ENCODE measurements at places on chromosomes 5 and 9. TPM values are rescaled to one million over a fixed set of nuclear protein-coding genes. Genes with fewer than 3 reads are reported as not detected.

Gene MZB1
- not detected for polyA plus RNA-seq

Gene FAM120AOS
- polyA plus RNA-seq: 17.2 TPM

Gene CCDC69
- 4.2 TPM for polyA plus RNA-seq

Gene ZFP37
- polyA plus RNA-seq: 0.27 TPM

Gene PRRX2
- 0.09 TPM for polyA plus RNA-seq

Gene MYMK
- polyA plus RNA-seq: not detected

Gene SPEF2
- polyA plus RNA-seq: 0.53 TPM

Gene GPR150
- 0.14 TPM for polyA plus RNA-seq

Gene NR5A1
- not detected for polyA plus RNA-seq

Gene AK1
- 99.6 TPM for polyA plus RNA-seq

Gene PLPPR1
- not detected for polyA plus RNA-seq

Gene C9
- not detected for polyA plus RNA-seq

Gene TAS2R1
- polyA plus RNA-seq: not detected

Gene CRHBP
- polyA plus RNA-seq: not detected

Gene MLLT3
- 8.1 TPM for polyA plus RNA-seq

Gene SHC3
- 0.07 TPM for polyA plus RNA-seq

Gene NMUR2
- not detected for polyA plus RNA-seq
